ENCODE measurements at places on chromosomes 5 and 9.

DNA sequence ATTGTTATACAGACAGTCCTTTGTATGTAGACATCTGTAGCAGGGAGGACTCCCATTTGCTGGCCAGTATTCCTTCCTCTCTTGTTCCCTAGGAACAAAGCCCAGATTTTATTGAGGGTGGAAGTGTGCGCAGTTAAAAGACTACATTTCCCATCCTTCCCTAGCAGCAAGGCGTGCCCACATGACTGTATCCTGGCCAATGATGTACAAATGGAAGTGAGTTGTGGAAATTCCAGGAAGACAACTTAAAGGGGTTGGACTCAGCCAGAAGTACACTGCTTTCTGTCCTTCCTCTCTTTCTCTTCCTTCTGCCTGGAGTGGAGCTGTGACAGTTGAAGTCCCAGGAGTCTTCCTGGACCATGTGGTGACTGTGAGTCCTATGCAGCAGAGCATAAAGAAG is 89.0 kb downstream of the HRH2 start:
- no peaks in the 10 kb centered on the region for H3K36me3 ChIP-seq
- H3K4me1 ChIP-seq, result no peaks in the 10 kb centered on the region
- H3K4me3 ChIP-seq, result no peak overlapping the region
- no peak overlapping the region for H3K27ac ChIP-seq
- no peak for DNase-seq

DNA sequence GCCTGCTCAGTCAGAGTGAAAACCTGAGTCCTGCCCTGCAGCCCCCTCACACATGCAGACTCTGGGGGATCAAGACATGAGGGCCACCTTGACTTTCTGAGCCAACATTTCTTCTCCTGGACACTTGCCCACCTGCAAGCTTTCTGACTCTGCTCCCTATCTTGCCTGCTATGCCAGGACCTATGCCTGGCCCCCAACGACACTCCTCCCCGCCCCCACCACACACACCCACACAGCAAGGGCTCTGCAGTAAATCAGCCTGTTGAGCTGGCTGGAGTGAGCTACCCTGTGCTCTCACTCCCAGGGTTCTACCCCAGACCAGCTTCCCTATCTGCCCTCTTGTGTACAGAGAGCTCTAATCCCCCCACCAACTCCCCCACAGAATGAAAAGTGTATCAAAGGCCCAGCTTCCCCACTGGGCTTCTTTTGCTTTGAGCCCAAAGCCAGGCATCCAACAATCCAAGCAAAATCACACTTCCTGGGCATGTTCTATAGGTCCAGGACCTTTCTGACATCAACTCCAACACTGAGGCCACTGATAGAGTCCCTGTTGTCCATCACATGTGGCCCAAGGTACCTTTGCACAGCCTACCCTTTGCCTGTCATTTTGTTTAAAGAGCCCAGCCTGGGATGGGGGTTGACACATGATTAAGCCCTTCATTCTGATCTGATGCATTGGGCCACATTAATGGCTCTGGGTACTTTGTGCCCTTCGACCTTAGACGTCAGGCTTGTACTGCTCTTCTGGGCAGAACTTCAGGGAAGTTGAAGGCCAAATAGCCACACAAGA is 7.2 kb downstream of the PDLIM4 start:
- no peaks in the 10 kb centered on the region for H3K27me3 ChIP-seq
- H3K36me3 ChIP-seq, result no peaks in the 10 kb centered on the region
- no peak overlapping the region for H3K4me3 ChIP-seq
- no peak overlapping the region for H3K27ac ChIP-seq

- no peaks in the 10 kb centered on the region for H3K36me3 ChIP-seq
- H3K27ac ChIP-seq, result no peak overlapping the region
- no peak overlapping the region for H3K4me3 ChIP-seq
- H3K4me1 ChIP-seq, result peaks cover 7% of the 10 kb centered on the region
These were observed 3.4 kb upstream of the GALNT12 start for GRCh38 chr9:98804083-98804482.

DNA sequence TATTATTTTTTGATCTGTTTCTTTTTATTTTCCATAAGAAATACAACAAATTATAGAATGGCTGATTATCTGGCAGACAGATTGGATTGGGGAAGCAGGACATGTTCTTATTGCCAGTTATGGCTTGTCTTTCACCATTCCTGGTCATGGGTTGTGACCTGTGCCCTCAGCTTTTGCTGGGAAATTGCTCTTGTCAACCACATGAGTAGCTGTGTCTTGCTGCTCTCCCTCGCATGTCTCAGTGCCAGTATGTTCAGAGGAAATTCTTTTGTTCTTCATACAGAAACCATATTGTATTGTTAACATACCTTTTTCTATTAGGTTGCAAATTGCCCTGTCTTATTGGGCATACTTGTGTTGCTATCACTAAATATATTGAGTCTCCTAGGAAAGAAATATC is 344.1 kb downstream of the OSTF1 start:
- no peak overlapping the region for H3K4me3 ChIP-seq
- no peaks in the 10 kb centered on the region for H3K36me3 ChIP-seq
- H3K27ac ChIP-seq, result no peak overlapping the region
- DNase-seq, result no peak
- no peaks in the 10 kb centered on the region for H3K27me3 ChIP-seq

- peaks cover 3% of the 10 kb centered on the region for H3K4me1 ChIP-seq
- no peak overlapping the region for H3K27ac ChIP-seq
- no peak overlapping the region for H3K4me3 ChIP-seq
These were observed 49.2 kb upstream of the NTRK2 start for GRCh38 chr9:84620338-84620737.

Data from H1 (cell line).